Iris pigment epithelial cell (primary cell): ENCODE measurements at places on chromosomes 2 and 18.
A peak's percentile ranks its signal among the peaks of the same experiment; 100 is the strongest.

GRCh38 chr2:190425221-190425866 lies 17.2 kb downstream of the MFSD6 start:
- DNase-seq: no peak

DNA sequence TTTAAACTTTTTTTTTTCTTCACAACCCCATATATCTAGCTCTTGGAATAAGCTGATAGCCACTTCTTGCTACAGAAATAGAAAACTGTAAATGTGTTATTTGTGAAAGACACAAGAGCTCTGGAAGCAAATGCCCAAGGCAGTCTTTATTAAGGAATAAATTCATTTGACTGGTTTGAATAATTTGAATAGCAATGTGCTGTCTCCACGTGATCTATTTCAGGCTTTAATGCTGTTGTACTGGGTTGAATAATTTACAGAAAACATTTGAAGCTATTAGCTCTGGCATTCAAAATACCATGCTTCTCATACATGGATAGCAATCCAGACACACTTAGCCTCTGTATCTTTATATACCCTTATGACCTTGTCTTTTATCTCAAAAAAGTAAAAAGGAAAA lies 366.7 kb upstream of the KCNJ3 start:
- DNase-seq: no peak

- peak; percentile 96 for DNase-seq
These were observed 103.2 kb downstream of the SLC8A1 start for GRCh38 chr2:40348665-40349064.

GRCh38 chr2:146239392-146240135 lies 1605.3 kb upstream of the ACVR2A start:
- peak; percentile 91 for DNase-seq

GRCh38 chr2:177154809-177155208 lies 57.8 kb upstream of the HNRNPA3 start:
- no peak for DNase-seq

- DNase-seq: no peak
These were observed 149.6 kb upstream of the GULP1 start for GRCh38 chr2:188142088-188142487.

- DNase-seq: peak; percentile 49
These were observed 466.0 kb downstream of the NYAP2 start for GRCh38 chr2:225865468-225865867.

GRCh38 chr2:219086196-219086595 lies 25.5 kb upstream of the IHH start:
- DNase-seq: no peak

DNA sequence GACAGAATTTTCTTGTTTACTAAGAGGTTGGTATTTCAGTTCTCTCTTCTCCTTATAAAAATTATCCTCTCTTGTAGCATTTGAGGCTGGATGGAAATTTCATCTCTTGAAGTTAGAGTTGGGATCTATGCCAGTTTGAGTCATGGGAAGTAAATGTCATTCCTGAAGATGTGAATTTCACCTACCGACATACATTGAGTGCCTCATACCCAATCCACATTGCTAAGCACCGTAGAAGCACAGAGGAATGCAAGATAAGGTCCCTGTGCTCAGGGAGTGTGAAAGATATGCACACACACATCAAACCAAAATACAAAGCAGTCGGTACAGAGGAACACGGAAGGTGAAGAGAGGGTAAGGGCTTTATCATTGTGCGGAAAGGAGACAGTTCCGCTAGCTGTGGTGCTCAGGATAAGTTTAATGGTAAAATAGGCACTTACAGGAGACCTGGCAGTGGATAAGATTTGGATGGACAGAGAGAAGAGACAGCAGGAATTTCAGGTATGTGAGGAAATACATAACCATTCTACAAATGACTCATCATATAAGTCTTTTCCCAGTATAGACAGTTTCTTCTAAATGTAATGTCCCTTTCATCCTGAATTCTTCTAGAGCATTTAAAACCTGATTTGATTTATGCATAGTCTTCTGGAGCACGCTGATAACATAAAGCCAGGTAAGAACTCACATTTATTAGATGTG lies 205.3 kb upstream of the ST6GAL2 start:
- DNase-seq: peak; percentile 70

- no peak for DNase-seq
These were observed 156.1 kb downstream of the GREB1L start for GRCh38 chr18:21398121-21398520.

DNA sequence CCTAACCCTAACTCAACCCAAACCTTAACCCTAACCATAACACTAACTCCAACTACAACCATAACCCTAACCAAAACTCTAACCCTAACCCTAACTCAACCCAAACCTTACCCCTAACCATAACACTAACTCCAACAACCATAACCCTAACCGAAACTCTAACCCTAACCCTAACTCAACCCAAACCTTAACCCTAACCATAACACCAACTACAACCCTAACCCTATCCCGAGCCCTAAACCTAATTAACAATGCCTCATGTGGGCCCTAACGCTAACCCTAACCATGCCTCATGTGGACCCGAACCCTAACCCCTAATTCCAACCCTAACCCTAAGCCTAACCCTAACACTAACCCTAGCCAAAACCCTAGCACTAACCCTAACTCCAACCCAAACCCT lies 11.5 kb upstream of the GPR35 start:
- DNase-seq: no peak

GRCh38 chr2:235240574-235240973 lies 253.3 kb upstream of the AGAP1 start:
- no peak for DNase-seq

- no peak for DNase-seq
These were observed 629.6 kb upstream of the FANCL start for GRCh38 chr2:58870704-58871103.

DNA sequence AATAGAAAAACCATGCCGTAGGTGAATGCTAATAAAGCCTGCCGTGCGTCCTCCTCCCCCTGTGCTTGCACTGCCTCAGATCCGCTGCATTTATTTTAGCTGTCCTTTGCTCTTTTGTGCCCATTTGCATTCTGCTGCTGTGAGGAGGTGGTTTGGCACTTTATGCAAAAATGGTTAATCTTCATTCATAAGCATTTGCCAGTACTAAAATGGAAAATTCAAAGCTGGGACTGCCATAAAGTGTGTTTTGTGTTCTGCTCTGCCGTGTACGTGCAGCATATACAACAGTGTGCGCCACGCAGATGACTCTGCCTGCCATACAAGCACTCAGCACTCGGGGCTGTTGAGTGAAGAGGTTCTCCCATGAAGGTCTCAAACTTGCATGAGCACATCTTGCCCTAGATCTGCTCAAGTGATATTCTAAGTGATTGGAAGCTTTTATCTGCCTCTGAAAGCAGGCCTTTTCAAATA lies 73.6 kb downstream of the SPATS2L start:
- no peak for DNase-seq

DNA sequence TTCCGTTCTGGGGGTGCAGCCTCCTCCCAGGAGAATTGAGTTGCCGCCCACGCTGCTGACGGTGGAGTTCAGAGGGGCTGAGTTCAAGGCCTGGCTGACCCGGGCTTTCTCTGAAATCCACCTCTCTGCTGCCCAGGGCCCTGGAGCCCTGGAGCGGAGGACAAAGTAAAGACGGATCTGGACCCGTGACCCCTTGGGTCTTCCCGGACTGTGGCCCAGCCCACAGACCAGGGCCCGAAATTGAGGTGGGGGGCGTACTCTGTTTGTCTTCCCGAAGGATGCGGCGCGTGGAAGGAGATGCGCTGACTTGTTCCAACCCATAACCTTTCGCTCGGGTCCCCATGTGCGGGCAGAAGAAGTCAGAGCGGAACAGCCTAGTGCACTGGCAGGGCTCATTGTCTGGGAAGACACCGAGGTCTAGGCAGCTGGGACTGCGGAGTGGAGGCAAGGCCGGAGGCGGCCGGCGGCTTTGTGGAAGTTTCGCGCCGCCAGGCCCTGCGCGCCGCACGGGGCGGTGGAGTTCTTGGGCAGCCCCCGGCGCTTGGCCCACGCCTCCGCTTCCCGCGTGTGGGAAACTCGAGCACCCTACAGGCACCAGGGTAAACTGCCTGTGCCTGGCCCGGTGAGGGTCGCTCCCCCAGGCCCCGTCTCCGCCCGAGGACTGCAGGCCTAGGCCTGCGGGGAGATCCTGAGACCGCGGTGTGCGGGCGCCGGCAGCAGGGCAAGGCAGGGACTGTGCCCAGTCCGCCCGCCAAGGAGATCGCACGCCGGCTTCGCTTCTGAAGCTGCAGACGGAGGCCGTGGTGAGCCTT lies 9.8 kb downstream of the POU3F3 start:
- no peak for DNase-seq

- no peak for DNase-seq
These were observed 103.0 kb downstream of the USP40 start for GRCh38 chr2:233463586-233463985.

DNA sequence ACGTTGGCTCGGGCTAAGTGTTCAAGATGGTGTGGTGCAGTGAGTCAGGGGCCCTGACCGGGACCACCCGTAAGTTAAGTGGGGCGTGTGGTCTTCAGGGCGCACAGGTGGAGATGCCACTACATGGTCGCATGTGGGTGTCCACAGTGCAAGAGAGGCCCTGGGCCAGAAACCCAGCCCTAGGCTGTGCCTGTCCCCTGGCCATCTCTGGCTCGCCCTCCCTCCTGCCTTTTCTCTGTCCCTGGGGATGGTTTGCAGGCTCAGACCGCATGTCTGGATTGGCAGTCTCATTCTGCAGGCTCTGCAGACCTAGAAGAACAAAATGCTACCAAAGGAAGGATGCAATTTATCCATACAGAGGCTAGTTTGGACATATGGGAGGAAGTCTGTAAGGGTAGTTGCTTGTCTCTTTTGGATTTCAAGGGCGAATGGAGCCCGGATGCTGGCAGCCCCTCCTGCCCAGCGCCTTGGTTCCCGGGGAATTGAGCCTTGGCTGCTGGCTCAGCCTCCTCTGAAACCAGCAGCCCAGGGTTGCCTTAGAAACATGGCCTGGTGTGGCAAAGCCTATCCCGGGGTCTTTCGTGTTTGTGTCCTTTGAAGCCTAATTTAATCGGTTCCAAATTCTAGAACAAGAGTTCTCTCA lies 417.5 kb upstream of the HS6ST1 start:
- DNase-seq: no peak

DNA sequence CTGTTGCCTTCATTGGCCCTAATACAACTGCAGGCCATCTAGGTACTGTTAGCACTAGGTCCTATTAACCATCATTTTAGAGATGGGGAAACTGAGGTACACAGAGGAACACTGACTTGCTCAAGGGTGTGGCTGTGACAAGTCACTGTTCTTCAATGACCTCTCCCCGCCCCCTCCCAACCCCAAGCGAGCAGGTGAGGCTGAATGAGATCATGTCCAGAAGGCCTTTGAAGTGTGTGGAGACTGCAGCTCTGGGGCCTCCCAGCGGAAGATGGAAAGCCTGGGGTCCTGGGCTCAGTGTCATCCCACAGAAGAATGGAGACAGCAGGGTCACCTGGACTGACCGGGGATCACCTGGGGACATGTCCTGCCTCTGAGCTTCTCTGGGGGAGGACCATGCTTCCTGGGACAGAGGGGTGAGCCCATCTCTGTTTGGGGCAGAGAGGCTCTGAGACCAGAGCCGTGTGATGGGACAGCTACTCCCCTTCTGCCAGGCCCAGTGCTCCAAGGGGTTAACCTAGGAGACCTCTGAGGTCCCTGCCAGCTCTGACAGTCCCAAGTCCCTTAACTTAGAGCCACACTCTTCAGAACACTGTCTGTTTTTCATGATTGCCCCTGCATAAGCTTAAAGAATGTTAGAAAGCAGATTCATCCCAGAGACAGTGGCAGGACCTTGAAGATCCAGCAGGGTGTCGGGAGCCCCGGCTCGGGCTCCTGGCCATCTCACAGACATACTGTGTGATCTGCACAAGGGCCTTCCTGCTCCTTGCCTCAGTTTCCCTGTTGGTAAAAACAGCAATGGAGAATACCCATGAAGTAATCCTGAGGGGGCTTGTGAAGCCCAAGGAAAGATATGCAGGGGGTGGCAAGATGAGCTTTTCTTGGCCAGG lies 16.7 kb upstream of the FOSL2 start:
- no peak for DNase-seq

DNA sequence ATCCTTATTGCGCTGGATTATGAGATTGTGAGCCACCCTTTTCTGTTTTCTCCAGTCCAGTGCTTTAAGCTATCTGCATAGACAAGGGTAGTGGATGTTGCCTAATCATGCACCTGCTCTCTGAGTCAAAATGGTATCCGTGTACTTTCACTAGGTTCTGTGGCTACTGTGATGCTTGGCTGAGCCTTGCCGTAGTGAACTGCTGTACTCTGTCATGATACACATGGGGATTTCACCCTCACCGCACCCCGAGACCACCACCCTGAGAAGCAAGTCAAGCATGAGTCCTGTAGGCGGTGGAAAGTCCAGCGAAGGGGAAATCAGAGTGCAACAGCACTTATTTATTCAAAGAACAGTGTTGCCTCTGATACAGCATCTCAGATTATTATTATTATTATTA lies 55.0 kb downstream of the ARHGAP25 start:
- no peak for DNase-seq

GRCh38 chr2:62362561-62362960 lies 143.4 kb downstream of the TMEM17 start:
- no peak for DNase-seq

- DNase-seq: no peak
These were observed 68.2 kb downstream of the CALCRL start for GRCh38 chr2:187379869-187380268.

GRCh38 chr2:112153179-112153490 lies 14.9 kb downstream of the FBLN7 start:
- DNase-seq: no peak

DNA sequence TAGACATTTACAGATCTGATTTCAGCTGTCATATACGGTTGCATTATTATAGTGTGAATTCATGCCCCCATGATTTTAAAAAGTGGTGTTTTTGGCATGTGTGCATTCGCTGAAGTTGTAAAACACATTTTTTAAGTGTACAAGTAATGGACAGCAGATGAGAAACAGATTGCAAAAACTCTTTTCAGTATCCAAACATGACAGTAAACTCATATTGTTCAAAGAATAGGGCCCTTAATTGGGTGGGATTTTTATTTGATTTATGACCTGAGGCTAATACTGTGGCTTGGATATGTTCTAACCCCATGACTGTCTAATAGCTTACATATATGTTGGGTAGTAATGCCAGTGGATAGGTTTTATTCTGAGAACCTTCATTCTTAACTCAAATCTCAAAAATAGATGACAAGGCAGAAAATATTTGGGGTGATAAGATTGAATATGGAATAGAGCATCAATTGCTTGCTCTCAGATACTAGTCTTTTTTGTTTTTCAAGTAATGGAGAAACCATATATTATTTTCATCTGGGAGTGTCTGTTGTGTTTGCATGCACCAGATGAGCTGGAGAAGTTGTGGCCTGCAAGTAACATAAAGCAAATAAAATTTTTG lies 118.6 kb downstream of the PARD3B start:
- DNase-seq: no peak

GRCh38 chr18:46356278-46357033 lies 252.3 kb downstream of the HAUS1 start:
- DNase-seq: no peak

GRCh38 chr2:126527836-126528490 lies 128.0 kb upstream of the GYPC start:
- peak; percentile 44 for DNase-seq
